ENCODE measurements at places on chromosomes 3 and 15.

GRCh38 chr3:43087249-43087776 is 18.6 kb downstream of the POMGNT2 start:
- DNase-seq: no peak

DNA sequence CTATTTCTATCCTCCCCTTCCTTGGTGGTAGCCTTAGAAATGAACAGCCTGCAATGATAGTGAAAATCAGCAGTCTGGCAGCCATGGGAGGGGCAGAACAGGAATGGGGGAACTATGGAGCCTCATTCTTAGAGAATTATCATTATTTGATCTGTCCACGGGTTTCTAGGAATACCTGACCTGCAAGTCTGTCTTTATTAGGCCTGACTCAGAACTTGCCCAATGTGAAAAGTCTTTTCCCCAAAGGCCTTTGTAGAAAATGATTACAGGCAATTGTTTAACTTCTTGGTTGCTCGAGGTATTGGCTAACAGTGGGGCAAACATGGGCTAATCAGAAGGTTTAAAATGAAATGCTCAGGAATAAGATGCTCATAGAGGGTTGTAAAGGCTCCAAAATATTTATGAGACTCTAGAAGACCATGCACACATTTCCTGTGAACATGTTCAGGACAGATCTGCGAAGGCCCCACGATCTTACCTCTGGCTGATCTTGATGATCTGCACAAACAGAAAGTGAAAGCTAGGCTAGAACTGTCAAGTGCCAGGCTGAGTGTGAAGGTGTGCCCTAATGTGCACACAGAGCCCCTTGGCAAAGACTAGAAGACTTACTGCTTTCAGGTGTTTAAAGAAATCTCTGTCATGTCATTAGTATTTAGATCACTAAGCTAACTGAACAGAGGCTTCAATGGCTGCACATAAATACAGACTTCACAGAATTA is 39.6 kb upstream of the LAMP3 start:
- no peak for DNase-seq

GRCh38 chr15:71691081-71691457 is 119.3 kb upstream of the NR2E3 start:
- no peak for DNase-seq

- no peak for DNase-seq
Observed at GRCh38 chr15:65837301-65838294, 31.7 kb upstream of the RAB11A start.

DNA sequence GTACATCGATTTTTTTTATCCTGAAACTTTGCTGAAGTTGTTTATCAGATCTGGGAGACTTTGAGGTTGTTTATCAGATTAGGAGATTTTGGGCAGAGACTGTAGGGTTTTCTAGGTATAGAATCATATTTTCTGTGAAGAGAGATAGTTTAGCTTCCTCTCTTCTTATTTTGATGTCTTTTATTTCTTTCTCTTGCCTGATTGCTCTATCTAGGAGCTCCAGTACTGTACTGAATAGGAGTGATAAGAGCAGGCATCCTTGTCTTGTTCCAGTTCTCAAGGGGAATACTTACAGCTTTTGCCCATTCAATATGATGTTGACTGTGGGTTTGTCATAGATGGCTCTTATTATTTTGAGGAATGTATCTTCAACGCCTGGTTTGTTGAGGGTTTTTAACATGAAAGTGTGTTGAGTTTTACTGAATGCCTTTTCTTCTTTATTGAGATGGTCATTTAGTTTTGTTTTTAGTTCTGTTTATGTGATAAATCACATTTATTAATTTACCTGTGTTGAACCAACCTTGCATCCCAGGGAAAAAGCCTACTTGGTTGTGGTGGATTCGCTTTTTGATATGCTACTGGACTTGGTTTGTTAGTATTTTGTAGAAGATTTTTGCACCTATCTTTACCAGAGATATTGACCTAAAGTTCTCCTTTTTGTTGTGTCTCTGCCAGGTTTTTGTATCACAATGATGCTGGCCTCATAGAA is 14.9 kb upstream of the DNAAF4 start:
- no peak for DNase-seq

- DNase-seq: no peak
Observed at GRCh38 chr3:58572013-58572633, 5.1 kb downstream of the FAM107A start.

DNA sequence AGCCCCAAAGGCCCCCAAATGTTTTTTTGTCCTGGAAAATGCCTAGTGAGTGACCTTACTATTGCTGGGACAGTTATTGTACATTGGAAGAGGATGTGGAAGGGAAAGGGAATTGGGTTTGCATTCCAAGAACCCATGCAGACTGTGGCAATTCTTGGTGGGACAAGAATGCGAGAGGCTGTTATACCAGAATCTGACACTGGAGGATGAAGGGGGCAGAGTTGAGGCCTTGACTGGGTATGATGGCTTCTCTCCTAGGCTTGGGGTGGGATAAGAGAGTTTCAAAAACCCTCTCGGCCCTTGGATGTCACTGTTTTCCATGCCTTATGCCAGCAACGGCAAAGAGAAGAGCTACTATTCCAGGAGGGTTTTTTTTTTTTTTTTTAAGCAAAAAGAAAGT is 25.3 kb downstream of the IL16 start:
- peak; percentile 36 for DNase-seq

DNA sequence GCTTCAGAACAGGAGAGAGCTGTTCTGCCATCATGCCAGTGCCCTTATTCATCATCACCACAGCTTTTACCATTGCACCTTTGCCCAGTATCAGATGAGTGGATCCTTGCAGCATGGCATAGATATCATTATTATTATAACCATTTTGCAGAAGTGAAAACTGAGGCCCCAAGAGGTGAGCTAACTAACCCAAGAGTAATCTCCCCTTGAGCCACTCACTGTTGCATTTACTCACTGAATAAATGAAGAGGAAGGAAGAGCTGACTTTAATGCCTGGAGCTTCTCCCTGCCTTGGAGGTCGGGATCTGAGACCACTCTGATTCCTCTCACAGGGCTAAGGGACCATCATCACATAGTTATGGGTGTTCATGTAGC is 32.0 kb downstream of the HRH1 start:
- no peak for DNase-seq

DNA sequence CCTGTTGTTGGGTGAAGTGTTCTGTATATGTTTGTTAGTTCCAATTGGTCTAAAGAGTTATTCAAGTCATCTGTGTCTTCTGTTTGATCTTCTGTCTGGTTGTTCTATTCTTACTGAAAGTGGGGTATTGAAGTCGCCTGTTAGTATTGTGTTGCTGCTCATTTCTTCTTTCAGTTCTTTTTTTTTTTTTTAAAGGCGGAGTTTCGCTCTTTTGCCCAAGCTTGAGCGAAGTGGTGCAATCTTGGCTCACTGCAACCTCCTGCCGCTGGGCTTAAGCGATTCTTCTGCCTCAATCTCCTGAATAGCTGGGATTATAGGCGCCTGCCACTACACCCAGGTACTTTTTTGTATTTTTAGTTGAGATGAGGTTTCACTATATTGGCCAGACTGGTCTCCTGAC is 23.5 kb downstream of the PFN2 start:
- DNase-seq: no peak

DNA sequence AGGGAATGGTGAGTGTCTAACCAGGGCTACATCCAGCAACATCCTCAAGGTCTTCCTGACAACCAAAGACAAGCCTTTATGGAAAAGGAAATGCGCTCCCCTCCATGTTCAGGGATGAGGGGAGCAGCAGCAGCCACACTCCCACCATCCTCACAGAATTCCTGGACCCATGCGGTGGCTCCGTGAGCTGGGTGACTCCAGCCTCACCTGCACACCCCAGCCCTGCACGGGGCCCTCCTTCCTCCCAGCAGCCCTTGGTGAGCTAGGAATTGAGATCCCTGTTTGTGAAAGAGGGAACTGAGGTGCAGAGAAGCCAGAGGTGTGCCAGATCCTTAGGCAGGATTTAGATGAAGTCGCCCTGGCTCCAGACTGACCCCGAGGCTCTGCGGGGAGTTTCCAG is 52.3 kb downstream of the GRIP2 start:
- DNase-seq: no peak

DNA sequence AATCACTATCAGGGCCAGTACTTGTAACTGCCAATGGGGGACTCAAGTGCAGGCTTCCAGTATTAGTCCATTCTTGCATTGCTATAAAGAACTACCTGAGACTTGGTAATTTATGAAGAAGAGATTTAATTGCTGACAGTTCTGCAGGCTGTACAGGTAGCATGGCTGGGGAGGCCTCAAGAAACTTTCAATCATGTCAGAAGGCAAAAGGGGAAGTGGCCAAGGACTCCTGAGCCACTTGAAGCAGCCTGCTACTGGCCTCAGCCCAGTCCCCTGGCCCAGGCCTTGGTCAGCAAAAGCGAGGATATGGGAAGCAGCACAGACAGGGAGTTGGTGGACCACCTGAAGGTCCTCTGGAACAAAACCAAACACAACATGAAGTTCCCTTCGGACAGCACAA is 29.2 kb upstream of the OR5K1 start:
- no peak for DNase-seq
